Osteocyte (in vitro differentiated cells): ENCODE measurements at places on chromosomes 1 and 21.

DNA sequence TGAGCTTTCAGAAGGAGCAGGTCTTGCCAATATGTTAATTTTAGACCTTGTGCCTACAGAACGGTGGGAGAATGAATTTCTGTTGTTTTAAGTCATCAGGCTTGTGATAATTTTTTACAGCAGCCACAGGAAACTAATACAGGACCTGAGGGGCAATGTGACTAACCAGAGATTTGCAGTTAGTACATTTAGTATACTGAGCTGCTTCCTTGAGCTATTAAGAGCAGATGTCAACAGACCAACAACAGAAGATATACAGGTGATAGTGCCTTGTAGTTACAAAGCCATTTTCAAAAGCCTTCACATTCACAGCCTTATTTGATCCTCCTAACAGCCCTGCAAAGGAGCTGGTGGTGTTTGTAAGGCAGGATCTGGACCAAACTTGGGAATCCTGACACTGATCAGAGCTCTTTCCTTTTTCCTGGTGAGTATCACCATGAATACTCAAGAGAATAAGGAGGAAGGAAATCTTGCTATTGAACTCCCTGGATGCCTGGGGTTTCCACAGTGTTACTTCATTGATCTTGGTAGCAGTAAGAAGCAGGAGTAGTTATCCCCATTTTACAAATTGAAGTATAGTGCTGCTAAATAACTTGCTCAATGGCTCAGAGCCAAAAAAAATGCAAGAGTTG is 4.7 kb upstream of the SLAMF1 start:
- DNase-seq, result no peak

DNA sequence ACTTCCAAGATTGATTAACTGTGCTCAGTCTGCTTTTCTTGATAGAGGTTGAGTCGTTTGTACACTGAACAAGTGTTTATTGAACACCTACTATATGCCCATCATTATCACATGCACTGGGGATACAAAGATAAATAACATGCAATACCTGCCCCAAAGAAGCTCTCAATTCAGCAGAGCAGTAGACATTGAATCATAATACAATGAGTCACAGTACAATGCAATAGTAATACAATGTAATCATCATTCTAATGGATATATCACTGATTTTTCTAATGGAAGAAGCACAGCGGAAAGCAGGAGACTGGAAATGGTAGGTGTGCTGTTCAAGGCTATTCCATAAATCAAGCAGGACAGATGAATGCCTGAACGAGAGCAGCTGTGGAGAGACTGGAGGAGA is 3.7 kb upstream of the SEC16B start:
- no peak for DNase-seq

DNA sequence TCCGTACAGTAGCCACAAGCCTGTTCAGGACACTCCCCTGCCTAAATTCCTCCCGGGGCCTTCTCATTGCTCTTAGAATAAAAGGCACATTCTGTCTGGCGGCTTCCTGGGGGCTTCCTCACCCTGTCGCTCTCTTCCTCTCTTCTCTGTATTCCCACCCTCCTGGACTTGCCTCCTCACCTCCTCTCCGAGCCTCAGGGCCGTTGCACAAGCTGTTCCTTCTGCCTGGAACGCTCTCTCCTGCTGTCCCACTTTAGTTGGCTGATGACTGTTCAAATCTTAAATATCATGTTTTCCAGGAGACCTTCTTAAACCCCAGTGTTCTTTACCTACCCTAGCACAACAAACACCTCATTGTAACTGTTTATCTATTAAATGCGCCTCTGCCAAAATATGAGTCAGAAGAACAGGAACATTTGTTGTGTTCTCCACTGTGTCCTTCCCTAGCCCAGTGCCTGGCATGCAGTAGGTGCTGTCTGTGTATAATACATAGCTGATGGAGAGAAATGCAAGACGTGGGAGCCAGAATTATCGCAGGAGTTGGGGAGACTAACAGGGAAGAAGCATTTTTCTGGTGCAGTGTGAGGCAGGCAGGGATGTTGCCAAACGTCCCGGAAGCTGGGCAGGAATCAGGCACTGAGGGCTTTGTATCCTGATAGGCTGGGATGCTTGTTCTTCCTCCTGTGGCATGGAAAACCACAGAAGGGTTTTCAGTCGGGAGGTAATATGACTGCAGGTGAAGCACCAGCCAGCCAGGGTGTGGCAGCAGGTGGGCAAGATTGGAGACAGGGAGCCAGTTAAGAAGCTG is 24.1 kb upstream of the THRAP3 start:
- DNase-seq, result no peak

DNA sequence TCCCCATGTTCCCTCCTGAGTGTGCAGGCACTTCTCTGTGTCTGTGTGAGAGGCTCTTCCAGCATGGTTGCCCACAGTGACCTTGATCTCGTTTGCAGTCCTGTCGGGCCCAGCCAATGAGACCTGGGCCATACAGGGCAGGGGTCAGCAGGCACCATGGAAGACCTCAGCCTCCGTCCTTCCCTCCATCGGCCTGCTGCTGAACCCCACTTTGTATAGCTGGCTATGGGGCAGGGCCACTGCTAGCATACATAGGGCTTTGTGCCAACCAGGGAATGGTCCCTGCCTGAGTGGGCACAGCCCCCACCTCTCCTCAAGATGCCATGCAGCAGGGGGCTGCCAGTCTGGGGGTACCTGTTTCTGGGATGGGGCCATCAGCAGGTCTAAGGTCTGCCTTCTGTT is 3.8 kb downstream of the C1orf35 start:
- DNase-seq, result no peak

DNA sequence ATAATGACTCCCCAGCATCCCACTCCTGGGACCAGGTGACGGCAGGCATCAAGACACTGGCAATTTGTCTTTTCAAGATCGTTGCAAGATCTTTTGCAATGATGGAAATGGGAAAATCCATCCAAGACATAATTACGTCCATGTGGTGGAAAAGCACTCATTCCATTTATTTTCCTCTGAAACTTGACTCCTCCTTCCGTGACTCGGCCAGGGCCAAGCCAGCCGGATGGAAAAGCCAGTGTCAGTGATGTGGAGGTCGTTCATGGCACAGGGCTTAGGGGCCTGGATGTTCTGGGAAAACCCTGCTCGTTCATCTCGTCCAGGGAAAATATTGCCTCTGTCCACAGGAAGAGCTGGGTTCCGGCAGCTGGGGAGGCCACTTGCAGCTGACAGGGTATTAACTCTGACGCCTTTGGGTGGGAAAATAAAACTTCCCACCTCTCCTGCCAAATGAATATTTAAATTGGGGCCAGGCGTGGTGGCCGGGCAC is 46.2 kb downstream of the C1orf198 start:
- DNase-seq, result peak; percentile 80

- DNase-seq, result no peak
These were observed 9.6 kb downstream of the TMCO1 start for GRCh38 chr1:165759095-165759494.

DNA sequence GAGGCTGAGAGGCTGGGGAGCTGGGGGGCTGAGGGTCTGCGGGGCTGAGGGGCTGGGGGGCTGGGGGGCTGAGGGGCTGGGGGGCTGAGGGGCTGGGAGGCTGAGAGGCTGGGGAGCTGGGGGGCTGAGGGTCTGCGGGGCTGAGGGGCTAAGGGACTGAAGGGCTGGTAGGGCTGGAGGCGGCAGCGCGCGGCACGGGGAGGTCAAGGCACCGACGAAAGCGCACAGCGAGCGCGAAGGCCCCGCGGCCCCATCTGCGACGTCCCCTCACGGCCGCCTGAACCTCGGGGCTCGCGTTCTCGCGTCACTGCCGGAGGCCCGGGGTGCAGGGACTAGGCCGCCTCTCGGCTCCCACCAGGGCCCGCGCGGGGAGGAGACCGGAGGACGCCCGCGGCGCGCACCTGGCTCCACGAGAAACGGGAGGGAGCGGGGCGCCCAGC is 356 bp downstream of the INTS11 start:
- DNase-seq, result no peak

GRCh38 chr1:119147661-119148090 is 7.2 kb upstream of the WARS2 start:
- no peak for DNase-seq

DNA sequence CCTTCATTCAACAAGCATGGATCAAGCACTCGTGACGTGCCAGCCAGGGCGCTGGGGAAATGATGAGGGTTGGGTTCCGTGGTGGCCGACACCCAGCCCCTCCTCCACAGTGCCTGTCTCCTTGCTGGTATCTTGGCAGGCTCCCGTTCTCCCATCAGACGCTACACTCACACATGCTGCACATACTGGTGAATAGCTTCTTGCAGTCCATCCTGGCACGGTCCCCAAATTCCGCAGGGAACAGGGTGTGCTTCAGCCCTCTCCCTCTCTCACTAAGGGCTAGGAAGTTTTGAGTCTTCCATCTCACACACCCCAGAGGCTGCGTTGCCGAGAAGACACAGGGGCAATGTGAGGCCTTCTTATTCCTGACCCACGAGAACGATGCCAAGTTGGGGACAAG is 10.1 kb upstream of the MEF2D start:
- DNase-seq, result no peak

DNA sequence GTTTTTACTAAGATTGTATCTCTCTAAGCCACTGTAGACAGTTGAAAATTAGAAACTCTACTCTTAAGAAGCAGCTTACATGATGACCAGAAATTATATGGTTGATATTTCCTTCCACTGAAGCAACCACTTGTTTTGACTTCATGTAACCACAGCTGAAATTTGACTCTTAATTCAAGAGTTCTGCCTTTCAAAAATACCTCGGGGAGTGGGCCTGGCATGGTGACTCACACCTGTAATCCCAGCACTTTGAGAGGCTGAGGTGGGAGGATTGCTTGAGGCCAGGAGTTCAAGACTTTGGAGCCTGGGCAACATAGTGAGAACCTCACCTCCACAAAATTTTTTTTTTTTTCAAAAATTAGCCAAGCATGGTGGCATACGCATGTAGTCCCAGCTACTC is 4.3 kb downstream of the AMPD1 start:
- DNase-seq, result no peak

- DNase-seq, result no peak
These were observed 188.5 kb downstream of the SLC45A1 start for GRCh38 chr1:8506456-8506855.

GRCh38 chr1:186689376-186689775 is 9.2 kb upstream of the PTGS2 start:
- no peak for DNase-seq

GRCh38 chr1:46131093-46131492 is 1.3 kb downstream of the PIK3R3 start:
- no peak for DNase-seq

DNA sequence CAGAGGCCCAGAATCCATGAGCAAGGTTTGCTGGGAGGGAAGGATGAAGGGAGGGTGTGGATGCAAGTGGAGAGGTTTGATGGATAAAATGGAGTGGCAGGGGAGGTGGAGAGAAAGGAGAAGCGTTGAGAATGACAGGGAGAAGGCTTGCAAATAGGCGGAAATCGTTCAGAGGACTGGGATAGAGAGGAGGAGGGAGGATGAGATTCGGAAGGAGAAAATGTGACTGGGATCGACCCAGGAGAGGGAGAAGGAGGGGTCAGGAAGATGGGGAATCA is 376 bp downstream of the AVPR1B start:
- no peak for DNase-seq

DNA sequence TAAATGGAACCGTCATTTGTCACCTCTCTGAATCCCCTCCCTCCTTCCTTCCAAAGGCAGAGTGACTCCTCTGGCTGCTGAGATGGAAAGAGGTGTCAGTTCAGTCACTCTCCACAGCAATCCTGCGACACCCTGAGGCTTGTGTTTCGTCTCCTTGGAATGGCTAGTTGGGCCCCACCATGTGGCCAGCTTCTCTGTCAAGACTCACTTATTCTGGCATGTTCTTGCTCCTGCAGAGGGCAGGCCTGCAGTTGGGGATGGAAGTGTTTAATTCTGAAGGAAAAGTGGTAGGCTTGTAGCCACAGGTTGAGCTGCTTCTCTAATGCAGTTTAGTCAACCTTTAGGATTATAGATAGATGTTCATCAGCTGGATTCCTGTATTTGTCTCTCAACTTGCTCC is 149.6 kb downstream of the LMO4 start:
- DNase-seq, result no peak

- no peak for DNase-seq
These were observed 3.8 kb downstream of the LMX1A start for GRCh38 chr1:165352442-165353293.

DNA sequence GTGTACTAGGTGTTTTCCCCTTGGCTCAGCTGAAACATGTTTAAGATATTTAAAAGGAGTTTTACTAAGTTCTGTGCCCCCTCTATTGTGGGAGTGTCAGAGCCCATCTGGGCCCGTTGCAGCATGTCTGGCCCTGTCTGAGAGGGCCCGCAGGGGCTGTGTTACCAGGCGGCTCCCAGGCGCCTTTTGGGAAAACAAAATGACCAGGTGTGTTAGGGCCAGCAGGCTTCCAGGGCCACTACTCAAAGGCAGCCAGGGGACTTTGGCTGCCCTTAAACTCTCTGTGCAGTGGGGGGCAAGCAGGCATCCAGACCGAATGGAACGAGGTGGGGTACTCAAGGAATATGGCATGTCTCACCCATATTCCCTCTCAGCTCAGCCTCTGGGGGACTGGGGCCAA is 111.7 kb downstream of the KCNN3 start:
- DNase-seq, result no peak

DNA sequence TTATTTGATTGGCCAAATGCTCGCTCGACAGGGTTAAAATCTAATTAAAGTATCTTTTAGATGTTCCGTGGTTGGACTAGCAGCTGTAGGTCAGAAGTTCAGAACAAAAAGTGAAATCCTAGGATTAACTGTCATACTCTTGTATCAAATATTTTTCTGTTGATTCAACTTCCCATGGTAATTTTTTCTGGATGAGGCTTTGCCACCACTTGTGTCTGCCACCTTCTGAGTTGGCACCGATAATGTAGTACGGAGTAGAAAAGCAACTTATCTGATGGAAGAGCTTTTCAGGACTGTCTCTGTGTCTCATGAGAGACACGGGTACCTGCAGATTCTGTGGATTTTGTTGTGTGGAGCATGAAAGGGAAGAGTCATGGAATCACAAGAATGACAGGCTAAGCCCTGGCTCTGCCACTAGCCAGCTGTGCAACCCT is 44.6 kb upstream of the CNN3 start:
- DNase-seq, result no peak

DNA sequence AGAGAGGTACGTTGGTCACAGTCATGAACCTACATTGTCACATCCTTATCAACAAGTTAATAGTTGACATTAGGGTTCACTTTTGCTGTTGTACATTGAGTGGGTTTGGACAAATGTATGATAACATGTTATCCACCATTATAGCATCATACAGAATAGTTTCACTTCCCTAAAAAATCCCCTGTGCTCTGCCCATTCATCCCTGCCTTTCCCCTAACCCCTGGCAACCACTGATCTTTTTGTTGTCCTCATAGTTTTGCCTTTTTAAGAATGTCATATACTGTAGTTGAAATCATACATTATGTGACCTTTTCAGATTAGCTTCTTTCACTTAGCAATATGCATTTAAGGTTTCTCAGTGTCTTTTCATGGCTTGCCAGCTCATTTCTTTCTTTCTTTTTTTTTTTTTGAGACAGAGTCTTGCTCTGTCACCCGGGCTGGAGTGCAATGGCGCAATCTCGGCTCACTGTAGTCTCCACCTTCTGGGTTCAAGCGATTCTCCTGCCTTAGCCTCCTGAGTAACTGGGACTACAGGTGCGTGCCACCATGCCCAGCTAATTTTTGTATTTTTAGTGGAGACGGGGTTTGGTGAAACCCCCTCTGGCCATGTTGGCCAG is 50.6 kb downstream of the UCK2 start:
- DNase-seq, result no peak
